Activated naive CD4-positive, alpha-beta T cell treated with Interleukin-2 at 50 U/mL for 16 hours (primary cell): ENCODE measurements at places on chromosomes 5 and 9.

- DNase-seq = no peak
These were observed 137.4 kb downstream of the STK32A start for GRCh38 chr5:147372191-147372590.

- DNase-seq = no peak
These were observed 273.3 kb upstream of the ADAMTS16 start for GRCh38 chr5:4866817-4867216.

DNA sequence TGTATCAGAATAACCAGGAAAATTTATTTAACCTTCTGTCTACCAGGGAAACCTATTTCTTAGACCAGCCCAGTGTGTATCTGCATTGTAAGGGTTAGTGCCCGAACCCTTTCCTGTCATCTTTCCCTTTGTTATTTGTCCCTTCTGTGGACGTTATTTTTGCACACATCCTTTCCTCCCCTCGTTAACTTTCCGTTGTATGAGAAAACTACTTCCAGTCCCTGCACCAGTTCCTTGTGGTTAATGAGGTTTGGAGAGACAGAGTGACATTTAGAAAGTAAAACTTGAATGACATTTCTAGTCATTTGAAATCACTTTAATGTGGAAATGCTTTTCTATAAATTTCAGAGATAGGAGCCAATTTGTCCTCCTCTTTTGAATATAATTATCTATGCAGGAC lies 4.3 kb upstream of the IFNB1 start:
- DNase-seq = no peak

GRCh38 chr5:103466495-103466894 lies 96.1 kb downstream of the NUDT12 start:
- no peak for DNase-seq

GRCh38 chr5:68396722-68397121 lies 181.2 kb downstream of the PIK3R1 start:
- no peak for DNase-seq

DNA sequence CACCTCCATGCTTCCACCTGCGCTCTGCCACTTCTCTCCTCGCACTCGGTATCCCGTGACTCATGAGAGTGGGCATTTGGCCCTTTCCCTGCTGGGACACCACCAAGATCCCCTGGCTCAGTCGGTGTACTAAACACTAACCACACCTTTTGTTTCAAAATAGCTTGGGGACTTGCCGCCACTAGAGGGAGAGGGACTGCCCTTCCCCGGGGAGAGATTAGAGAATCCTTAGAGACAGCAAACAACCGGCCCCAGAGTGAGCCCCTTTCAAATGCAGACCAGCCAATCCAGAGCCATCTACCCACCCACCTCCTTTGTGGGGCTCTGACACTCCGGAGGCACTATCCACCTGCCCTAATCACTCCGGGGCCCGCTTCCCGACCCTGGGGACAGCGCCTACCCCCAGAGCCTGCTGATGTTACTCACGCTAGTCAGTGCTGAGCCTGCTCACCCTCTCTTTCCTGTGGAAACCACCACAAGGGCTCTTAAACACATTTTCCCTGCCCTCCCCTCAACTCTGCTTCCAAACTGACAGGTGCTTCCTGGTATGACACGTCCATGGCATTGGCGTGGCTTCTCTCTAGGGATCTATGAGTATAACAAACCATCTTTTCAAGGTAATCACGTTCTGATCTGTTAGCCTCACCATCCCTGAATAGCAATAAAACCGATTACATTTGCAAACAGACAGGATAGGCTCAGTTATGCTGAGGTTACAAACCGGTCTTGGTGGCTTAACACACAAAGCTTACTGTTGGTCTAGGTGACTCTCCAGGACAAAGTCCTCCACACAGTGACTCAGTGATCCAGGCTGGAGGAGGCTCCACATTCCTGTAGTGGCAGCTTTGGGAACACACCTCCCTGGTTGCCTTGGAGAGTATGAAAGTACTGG lies 180.1 kb upstream of the MVB12B start:
- no peak for DNase-seq

DNA sequence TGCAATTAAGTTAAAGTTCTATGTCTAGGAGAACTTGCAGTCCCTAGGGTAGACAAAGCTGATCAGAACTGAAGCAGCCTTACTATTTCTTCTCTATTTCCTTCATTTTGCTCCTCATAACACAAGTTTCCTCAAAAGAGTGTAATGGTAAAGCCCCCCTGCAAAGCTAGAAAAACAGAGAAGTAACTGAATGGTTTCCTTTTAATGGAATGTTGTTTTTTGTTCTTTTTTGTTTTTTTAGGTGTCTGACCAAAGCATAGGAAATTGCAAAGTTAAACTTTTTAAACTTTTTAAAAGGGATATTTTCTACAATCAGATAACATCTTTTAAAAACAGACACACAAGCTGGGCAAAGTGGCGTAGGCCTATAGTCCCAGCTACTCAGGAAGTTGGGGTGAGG lies 145.7 kb downstream of the TLE1 start:
- no peak for DNase-seq
